ENCODE measurements at places on chromosomes 1 and 21. TPM values are rescaled to one million over a fixed set of nuclear protein-coding genes. Genes with fewer than 3 reads are reported as not detected.

The CLDN17 gene
- total RNA-seq = not detected

The MAN1C1 gene
- not detected for total RNA-seq

The FCRLA gene
- total RNA-seq = 0.47 TPM

The CHAF1B gene
- total RNA-seq = 6.4 TPM

The KIF26B gene
- total RNA-seq = 1.6 TPM

The TRIM58 gene
- not detected for total RNA-seq

The MTMR11 gene
- total RNA-seq = 23.8 TPM

The EPHA10 gene
- 0.74 TPM for total RNA-seq

The SLC6A9 gene
- 62.2 TPM for total RNA-seq

The ZBTB8B gene
- not detected for total RNA-seq

The SERPINC1 gene
- total RNA-seq = not detected

The NBPF6 gene
- not detected for total RNA-seq

The RAB13 gene
- 63.1 TPM for total RNA-seq

The RABGAP1L gene
- total RNA-seq = 18.2 TPM

The ARHGEF10L gene
- 12.2 TPM for total RNA-seq

The OR2T27 gene
- total RNA-seq = not detected

The TGFB2 gene
- total RNA-seq = 5.3 TPM

The HEYL gene
- total RNA-seq = not detected

The MEGF6 gene
- 12.9 TPM for total RNA-seq

The AMY1C gene
- total RNA-seq = not detected

Data from MCF 10A (cell line).